ENCODE measurements at places on chromosomes 3 and 15.

DNA sequence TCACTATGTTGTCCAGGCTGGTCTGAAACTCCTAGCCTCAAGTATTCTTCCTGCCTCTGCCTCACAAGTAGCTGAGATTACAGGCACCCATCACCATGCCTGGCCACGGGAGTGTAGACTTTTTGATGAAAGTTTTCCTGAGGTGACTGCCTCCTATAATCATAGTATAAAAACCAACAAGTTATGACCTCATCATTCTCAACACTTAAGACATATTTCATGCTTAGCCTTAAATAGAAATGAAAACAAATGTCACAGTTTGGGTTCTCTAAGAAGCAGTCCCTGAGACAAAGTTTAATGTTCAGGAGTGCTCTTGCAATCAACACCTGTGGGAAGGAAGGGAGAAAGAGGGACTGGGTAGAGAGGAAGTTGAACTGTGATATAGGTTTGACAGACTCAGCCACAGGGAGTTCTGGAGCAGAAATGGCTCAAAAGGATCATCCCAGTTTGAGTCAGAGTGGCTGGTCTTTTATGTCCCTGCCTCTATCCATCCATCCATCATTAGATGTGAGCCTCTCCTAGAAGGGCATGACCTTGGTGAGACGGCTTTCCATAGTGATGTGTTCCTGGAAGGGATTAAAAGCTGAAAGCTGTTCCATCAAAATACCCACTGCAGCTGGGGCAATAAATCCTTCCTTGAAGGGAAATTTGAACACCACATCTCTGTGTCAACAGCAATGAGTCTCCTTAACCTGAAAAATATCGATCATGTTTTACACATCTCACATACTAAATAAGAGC, 16.2 kb upstream of the ABHD5 start:
- DNase-seq, result no peak

- peak; percentile 73 for DNase-seq
Observed at GRCh38 chr15:83092309-83092976, 15.0 kb upstream of the TM6SF1 start.

- DNase-seq, result no peak
Observed at GRCh38 chr3:56773986-56774385, 27.8 kb downstream of the ARHGEF3 start.

DNA sequence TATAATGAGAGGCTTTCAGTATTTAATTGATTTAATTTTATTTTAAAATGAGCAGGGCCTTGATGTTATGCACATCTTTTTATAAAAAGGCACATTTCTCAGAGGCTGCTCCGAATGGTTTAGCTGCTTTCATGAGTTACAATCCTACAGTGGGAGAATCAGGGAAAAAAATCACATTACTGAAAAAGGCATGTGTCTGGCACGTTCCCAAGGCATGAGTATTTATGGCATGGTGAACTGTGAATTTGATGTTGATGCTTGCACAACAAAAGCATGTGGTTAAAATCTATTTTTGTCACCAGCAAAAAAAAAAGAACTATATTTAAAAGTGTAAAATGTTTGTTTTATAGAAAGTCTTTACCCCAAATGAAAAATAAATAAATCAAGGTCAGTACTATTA, 485.2 kb upstream of the ROBO2 start:
- no peak for DNase-seq

DNA sequence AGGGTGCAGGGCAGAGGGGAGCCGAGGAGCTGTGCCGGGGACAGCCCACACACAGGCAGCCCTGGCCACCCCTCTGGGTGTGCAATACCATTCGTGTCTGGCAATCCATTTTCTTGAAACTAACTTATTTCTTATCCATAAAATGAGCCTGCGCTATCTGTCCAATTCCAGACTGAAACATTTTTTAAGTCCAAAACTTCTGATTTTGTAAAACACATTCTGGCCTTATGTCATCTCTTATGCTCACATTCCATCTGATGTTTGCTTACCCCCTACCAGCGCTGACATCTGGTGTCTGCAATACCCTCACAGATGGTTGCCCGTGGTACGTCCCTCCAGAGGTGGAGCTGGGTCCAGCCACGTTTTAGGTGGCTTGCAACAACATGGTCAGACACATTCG, 31.8 kb downstream of the PCSK6 start:
- no peak for DNase-seq

GRCh38 chr3:58293516-58293915, 12.5 kb upstream of the RPP14 start:
- no peak for DNase-seq

DNA sequence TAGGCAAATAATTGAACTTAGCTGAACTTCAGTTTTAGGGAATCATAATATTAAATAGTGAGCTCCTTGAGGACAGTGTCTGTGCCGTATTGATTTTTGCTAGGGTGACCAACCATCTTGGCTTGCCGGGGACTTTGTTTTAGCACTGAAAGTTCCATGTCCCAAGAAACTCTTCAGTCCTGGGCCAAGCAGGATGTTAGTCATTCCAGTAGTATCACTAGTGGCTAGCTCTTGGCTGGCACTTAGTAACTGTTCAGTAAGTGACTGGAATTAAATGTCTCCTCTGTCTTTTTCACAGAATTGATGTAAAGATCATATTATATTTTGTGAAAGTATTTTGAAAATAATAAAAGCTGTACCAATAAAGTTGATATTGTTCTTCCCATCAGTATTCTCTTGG, 42.3 kb downstream of the RSRC1 start:
- DNase-seq, result peak; percentile 61

GRCh38 chr3:99774467-99774866, 43.2 kb upstream of the CMSS1 start:
- peak; percentile 91 for DNase-seq

- DNase-seq, result no peak
Observed at GRCh38 chr15:48718646-48719045, 73.1 kb upstream of the FBN1 start.

DNA sequence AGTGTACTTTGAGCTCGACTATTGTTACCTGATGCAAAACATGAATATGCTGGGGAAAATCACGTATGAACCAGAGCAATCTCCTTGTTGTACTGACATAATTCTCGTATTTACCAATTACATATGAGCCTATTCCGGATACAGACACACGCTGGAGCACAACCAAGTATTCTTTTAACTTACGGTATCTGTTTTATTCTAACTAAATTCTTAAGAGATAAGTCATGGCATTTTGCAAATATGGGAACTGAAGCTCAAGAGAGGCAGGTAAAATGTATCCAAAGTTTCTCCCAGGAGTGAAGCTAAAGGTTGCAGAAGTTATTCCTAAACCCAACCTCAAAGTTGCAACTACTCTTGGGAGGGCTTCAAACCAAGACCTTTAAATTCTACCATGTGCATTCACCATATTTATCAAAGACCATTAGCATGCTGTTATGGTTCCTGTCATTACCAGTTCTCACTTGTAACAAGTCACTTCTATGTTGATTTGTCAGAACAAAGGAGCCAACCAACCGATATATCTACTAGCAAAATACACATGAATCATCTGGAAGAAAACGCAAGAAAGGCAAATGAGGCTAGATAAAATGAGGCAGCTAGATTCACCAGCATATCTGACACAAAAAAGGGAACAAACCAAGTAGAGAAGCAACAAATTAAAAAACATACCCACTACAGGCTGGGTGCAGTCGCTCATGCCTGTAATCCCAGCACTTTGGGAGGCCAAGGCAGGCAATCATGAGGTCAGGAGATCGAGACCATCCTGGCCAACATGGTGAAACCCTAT, 17.8 kb downstream of the TBL1XR1 start:
- DNase-seq, result peak; percentile 66

DNA sequence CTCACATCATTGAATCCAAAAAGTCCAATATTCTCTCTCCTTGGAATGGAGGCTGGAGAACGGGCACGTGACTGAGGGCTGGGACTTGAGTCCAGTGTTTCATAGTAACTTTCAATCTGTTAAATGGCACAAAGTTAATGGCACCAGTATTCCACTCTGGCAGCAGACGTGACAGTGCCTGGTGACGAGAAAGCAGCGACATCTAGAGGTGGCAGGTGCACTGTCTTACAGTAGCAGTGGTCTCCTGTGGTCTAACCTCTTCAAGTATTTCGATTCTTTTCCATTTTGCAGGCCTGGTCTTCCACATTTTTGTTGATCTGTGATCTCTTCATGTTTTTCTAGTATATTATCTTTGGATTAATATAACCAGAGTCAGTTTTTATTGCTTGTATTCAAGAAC, 107.1 kb downstream of the OXSM start:
- DNase-seq, result peak; percentile 26

- DNase-seq, result no peak
Observed at GRCh38 chr15:67746450-67746849, 78.9 kb upstream of the SKOR1 start.

DNA sequence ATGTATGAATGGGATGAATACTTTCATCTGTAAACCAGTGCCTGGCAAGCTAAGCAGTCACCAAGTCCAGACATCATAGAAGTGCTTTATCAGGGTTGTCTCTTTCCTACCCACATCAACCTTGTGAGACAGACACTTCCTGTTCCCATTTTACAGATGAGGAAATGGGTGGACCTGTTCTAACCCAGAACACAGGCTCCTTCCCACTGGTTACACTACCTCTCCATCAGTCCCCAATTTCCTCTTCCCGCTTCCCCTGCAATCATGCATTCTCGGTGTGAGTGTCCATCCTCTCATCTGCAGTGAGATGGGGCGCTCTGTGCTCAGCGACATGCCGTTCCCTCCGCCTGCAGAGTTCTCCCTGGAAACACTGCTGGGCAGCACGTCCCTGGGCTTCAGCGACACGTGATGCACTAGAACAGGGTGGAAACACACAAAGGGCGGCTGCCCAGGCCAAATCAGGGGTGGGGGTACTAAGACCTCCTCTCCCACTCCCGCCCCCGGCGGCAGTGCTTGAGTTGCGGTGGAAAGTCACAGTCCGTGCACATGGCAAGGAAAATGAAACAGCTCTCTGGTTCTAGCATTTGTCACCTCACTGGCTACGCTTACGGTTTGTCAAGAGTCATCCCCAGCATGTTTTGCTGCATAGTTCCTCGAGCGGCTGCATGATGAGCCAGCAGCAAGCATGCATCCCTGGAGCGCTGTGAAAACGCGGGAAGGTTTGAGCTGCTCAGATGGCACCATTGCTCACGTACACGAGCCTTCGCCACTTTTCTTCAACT, 201.1 kb downstream of the ADAMTS17 start:
- no peak for DNase-seq

DNA sequence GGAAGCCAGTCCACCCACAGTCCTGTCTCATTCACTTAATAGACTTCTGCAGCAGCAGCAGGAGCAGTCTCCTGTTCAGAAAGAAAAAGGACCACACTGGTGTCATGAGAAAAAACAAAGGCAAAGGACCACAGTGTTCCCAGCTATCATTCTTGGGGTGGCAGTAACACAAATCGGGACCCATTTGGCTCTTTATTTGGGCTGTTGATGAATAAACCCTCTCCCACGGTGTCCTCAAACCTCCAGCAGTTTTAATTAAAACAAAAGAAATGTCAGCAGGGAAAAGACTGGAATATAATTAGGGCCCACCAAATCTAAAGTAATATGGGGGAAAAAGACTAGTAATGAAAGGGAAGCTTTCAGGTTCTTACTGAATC, 210.5 kb upstream of the SLC2A2 start:
- DNase-seq, result no peak

DNA sequence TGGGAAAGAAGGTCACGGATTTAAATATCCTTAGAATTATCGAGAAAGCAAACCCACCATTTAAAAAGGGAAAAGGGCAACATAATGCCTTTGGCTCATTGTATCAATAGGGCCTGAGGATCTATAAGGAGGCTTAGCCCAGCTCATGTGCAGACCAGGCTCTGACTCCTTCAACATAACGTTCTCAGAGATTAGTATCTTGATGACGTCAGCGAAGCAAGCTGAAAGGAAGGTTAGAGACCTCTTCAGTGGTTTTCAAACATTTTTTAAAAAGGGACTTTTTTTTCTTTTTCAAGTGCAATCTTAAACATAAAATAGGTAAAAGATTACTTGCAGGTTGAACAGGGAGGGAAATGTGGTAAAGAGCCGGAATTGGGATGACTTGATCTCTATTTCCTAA, 463.9 kb upstream of the ADAMTS9 start:
- no peak for DNase-seq

DNA sequence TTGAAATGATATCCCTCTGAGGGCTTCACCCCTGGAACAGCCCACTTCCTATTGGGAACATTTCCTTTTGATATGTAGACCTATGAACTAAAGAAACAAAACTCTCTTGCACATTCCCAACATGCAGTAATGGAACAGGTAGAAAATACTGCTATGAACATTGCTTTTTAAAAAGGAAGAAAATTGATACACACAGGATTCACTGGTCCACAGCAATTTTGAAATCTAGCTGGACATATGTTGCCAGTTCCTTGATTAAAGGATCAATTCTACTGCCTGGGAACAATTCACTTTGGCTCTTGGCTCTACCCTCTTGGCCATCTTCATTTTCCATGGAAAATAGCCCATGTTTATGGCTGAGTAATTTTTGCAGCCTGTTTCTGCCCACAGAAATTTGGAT, 74.9 kb upstream of the ZNF280D start:
- no peak for DNase-seq

GRCh38 chr15:75136758-75137157, 64.9 kb upstream of the C15orf39 start:
- DNase-seq, result no peak

DNA sequence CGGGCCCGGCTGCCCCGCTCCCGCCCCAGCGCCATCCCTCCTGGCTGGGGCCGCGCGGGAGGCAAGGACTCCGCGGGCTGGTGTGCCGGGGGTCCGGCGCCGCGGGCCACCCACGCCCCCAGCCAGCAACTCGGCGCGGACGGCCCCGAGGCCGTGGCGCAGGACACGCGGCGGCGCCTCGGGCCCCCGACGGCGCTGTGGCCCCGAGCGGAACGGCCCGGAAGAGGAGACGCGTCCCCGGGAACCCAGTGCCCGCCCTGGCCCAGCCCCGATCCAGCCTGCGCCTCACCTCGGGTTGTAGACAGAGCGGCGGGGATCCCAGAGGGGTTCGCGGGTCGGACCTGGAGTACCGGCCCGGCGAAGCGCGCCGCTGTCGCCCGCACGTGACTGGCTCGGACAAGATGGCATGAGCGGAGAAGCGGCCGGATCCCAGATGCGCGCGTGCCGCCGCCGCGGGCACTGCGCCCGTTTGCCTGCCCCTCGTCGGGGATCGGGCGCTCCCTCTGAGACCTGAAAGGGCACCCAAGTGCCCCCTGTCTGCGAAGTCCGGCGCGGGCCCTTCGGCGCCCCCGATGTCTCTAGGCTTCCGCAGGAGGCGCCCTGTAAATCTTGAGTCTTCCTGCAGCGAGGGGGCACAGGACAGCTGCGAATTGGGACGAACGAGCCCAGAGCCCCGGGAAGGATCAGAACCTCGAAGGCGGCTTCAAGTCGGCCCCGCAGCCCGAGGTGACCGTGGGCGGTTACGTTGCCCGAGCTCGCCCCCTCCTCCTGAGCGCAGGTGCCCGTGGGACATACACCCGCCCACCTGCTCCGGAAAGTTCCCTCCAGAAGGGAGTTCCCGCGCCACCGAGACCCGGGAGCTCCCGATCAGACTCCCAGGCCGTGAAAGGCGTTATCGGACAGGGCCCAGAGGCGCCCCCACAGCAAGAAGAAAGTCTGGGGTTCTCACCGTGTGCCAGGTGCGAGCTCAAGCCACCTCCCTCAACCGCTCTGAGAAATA, 598 bp upstream of the SFMBT1 start:
- peak; percentile 56 for DNase-seq

DNA sequence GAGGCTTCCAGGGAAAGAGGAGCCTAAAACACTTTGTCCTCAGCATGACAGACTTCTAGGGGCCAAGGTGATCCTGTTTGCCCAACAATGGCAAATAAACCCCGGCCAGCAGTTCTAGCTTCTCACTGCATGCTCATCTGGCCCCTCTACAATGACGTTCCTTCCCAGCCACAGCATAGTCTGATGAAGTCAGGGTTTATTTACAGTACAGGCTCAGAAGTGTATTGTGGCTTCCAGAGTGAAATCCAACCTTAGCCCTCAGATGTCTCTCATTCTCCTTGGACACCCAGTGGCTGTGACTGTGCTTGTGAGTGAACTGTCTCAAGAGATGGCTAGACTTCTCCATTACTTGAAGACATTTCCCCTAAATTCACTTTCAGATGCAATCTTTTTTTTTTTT, 40.8 kb downstream of the BFSP2 start:
- no peak for DNase-seq
